ENCODE measurements at places on chromosomes 1 and 21. TPM values are rescaled to one million over a fixed set of nuclear protein-coding genes. Genes with fewer than 3 reads are reported as not detected.

Gene FCRLB
- total RNA-seq: 1.7 TPM

Gene PCP4
- not detected for total RNA-seq

Gene RNF115
- 7.9 TPM for total RNA-seq

Gene ERICH3
- not detected for total RNA-seq

Gene SLFNL1
- total RNA-seq: not detected

Gene LRRC41
- 117 TPM for total RNA-seq

Gene GPR25
- not detected for total RNA-seq

Gene RGS13
- total RNA-seq: not detected

Gene PTGER3
- not detected for total RNA-seq

Gene AIRE
- not detected for total RNA-seq

Gene PRKAA2
- total RNA-seq: 3.4 TPM

Gene CTBS
- total RNA-seq: 12.1 TPM

Gene YTHDF2
- 56.4 TPM for total RNA-seq

Gene PSMG1
- total RNA-seq: 55.8 TPM

Gene COL6A1
- 79.8 TPM for total RNA-seq

Gene MIB2
- 91.3 TPM for total RNA-seq

Gene ARID1A
- 10.4 TPM for total RNA-seq

Gene FMOD
- total RNA-seq: not detected

Gene SEC16B
- 0.96 TPM for total RNA-seq

Gene EFNA1
- 44.8 TPM for total RNA-seq

Measured in tracheal epithelial cell (primary cell).